ENCODE measurements at places on chromosomes 3 and 15.

DNA sequence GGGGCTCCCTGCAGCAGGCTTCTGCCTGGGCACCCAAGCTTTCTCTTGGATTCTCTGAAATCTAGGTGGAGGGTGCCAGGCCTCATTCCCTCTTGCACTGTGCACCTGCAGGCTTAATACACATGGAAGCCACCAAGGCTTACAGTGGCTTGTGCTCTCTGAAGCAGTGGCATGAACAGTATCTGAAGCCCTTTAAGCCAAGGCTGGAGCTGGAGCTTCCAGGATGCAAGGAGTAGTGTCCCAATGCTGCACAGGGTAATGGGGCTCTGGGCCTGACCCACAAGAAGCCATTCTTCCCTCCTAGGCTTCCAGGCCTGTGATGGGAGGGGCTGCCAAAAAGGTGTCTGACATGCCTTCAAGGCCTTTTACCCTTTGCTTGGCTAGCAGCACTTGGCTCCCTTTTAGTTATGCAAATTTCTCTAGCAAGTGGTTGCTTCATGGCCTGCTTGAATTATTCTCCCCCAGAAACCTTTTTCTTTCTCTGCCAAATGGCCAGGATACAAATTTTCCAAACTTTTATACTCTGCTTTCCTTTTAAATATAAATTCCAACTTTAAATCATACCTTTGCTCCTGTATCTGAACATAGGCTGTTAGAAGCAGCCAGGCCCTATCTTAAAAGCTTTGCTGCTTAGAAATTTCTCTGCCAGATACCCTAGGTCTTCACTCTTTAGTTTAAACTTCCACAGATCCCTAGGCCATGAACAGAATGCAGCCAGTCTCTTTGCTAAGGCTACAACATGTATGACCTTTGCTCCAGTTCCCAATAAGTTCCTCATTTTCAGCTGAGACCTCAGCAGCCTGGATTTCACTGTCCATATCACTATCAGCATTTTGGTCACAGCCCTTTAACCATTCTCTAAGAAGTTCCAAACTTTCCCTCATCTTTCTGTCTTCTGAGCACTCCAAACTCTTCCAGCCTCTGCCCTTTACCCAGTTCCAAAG, 201.1 kb upstream of the LRRFIP2 start:
- DNase-seq: no peak

GRCh38 chr15:45326741-45327140, 51.6 kb downstream of the GATM start:
- DNase-seq: no peak

DNA sequence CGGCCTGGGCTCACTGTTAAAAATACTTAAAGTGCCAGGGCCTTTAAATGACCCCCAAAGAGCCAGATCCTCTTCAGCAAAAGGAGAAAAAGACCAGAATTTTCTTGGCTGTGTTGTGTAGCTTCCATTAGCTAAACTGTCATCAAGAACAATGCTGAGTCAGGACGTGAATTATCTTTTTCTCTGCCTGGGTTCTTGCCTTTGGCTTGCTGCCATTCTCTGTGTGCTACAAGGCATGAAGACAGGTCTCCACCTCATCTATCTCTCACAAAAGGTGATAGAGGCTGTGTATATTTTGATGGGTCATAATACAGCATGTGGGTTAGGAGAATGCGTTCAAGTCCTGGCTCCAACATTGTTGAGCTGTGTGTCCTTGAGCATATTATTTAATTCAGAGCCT, 52.4 kb upstream of the SELENOK start:
- no peak for DNase-seq

DNA sequence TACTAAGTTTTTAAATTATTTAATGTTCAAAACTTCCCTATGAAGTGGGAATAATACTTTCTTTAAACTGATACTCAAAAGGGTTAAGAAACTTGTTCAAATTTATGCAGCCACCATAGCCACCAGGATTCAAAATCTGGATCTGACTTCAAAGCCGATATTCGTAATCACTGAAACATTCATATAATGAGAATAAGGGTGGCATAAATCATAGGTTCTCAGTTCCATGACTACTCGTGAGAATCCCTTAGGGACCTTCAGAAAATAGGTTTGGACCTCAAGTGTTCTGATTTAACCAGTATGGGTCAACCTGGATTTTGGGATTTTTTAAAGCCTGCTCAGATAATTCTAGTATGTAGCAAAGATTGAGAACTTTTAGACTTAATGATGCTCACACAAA, 160.6 kb downstream of the RBMS3 start:
- DNase-seq: no peak

DNA sequence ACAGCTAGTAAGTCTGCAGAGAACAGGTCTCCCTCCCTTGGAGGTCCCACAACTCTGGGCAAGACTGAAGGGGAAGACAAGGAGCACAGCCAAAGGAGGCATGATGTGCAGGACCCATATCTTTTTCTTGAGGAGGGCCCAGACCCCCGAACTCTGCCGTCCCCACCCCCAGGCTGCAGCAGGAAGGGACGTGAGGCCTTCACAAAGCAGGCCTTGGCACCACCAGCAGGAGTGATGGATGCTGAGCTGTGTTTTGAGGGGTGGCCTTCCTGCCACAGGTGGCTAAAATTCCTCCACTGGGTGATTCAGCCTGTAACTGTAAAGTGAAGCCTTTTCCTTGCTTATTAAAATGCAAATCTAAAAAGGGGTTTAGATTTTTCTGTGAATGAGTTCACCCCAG, 8.6 kb downstream of the PLA2G4D start:
- no peak for DNase-seq

DNA sequence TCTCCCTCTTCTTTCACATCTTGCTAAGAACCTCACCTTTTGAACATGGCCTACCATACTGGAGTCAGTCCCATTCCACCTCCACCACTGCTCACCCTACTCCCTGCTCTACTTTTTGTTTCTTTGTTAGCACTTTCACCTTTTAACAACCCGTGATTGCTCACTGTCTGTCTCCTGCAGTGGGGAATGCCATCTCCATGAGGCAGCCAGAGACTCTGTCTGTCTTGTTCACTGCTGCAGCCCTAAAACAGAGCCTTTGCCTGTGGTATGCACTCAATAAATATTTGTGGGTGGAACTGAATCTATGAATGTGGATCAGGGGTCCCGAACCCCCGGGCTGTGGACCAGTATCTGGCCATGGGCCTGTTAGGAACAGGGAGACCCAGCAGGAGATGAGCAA, 16.5 kb upstream of the TLE3 start:
- no peak for DNase-seq

DNA sequence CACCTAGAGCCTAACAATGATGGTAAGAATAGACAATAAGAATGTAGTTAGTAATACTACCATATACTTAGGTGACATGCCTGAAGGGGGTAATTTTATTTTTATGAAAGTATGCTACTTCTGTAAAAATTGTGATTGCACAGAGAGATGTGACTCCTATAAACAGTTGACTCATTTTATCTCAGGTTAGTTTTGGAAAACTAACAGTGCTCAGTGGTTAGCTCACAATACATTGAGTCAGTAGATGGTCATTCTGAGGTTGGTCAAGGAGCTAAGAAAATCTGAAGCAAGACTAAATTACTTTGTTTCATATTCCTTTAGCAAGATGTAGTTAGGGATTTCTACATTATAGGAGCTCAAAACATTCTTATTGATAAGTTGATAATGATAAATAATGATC, 271.0 kb downstream of the EDEM1 start:
- DNase-seq: no peak

DNA sequence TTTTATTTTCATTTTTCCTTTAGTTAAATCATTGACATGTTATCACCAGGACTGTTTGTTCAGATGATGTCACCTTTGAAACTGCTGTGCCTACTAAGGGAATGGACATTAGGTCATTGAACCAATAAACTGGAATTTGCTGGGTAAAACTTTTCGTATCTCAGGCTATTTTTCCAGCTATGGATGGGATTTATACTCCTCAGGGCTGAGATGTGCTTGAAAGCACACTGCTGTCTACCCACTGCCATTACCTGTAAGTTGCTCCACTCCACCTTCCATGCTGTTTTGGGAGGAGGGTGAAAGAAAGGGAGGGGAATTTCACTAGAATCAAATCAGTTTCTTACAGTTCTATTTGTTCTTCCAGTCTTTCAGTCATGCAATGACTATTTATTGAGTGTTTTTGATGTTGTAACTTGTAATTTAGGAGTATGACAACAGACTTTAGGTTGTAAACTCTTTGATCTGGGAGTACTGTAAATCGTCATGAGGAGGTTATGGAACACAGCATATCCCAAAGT, 11.3 kb downstream of the EHD4 start:
- no peak for DNase-seq

- DNase-seq: no peak
These were observed 8.2 kb upstream of the FAM240A start for GRCh38 chr3:46604127-46604526.

- no peak for DNase-seq
These were observed 151.6 kb downstream of the IL5RA start for GRCh38 chr3:2958551-2958950.

- DNase-seq: no peak
These were observed 30.7 kb upstream of the IGSF10 start for GRCh38 chr3:151491525-151491924.

GRCh38 chr3:111200027-111200426, 128.4 kb downstream of the NECTIN3 start:
- no peak for DNase-seq

DNA sequence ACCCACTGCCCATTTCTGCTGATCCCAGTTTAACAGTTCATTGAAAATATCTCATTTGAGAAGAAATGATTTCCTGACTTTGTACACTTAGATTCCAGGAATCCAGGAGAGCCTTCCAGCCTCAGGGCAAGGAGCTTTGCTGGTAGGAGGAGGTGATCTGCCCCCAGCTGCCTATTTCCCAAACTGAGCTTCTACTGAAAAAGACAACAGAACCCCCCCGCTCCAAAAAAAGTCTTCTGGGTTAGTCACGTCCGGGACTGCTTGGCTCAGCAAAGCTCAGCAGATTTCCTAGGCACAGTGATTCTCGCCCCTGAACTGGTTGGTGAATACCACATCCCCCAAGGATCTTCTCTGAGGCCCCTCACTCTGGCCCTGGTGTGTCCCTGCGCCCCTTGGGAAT, 13.1 kb downstream of the SLC6A6 start:
- no peak for DNase-seq

GRCh38 chr3:17847156-17847555, 104.7 kb upstream of the TBC1D5 start:
- no peak for DNase-seq

DNA sequence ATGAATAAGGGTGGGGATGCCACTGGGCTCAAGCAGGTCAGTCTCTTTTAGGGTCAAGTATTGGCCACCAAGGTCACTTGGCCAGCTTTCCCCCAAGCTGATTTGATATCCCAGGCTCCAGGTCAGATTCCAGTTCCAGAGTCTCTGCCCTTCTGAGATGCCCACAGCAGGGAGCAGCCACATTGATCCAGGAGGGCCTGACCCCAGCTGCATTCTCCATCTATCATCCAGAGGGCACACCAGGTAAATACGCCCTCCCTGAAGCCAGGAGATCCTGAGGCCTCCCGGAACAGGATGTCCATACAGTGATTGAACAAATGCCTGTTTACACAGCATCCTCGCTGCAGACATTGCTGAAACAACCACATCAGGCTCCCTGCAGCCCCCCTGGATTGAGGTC, 264.6 kb upstream of the TLE3 start:
- DNase-seq: no peak

DNA sequence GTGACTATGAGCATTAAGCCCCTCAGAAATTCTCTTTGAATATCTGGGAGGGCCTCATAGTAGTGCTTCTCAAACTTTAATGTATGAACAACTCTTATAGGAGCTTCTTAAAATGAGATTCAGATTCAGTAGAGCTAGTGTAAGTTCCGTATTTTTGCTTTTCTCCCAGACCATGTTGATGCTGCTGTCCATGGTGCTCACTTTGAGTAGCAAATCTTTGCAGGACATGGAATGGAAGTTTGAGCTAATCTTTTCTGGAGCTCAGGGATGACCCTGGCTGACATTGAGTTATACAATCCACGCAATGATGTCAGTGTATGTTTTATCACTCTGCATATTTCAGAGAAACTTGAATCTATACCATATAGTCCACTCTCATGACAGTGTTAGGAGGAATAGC, 134.2 kb downstream of the OTOL1 start:
- DNase-seq: no peak

DNA sequence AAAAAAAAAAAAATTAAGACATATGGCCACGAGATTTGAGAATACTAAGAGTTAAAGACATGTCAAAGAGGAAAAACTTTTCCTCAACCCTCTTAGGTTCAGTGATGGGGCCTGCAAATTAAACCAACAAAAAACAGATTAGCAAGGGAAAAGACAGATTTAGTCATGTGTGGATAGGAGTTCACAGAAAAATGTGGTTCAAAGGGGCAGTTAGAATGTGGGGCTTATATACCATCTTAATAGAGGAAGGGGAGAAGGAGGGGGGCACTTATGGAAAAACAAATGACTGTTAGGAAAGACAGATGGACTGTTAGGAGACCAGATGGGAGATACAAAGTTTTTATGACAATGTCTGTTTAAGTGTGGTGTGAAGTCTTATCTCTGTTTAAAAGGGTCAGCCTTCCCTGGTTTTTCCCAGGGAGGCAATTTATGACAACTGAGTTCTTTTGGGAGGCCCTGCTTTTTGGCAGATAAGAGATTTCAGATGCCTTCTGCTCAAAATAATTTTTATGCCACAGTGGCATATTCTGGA, 68.7 kb upstream of the FURIN start:
- DNase-seq: no peak

All from cortex of kidney (tissue), 1 donor.